ENCODE measurements at places on chromosomes 3 and 15. TPM values are rescaled to one million over a fixed set of nuclear protein-coding genes. Genes with fewer than 3 reads are reported as not detected.

Gene ADAMTS9
- total RNA-seq, result 0.86 TPM

Gene NOX5
- 1.4 TPM for total RNA-seq

Gene RUBCN
- total RNA-seq, result 35.5 TPM

Gene GMNC
- total RNA-seq, result not detected

Gene GP9
- not detected for total RNA-seq

Gene MESP1
- total RNA-seq, result 0.58 TPM

Gene ITIH3
- not detected for total RNA-seq

Gene TERC
- total RNA-seq, result 2.9 TPM

Gene BUB1B
- 30.9 TPM for total RNA-seq

Gene LRRC34
- not detected for total RNA-seq

Gene CFAP20DC
- total RNA-seq, result 1.1 TPM

Gene TP63
- total RNA-seq, result 26.5 TPM

Gene MESP2
- not detected for total RNA-seq

Gene TMEM207
- not detected for total RNA-seq

Gene GOLGA8S
- 0.16 TPM for total RNA-seq

Gene EPHA3
- not detected for total RNA-seq

Gene HESX1
- total RNA-seq, result 0.66 TPM

Gene SERPINI2
- total RNA-seq, result not detected

All from MCF 10A (cell line).